ENCODE measurements at places on chromosomes 7 and 10.

DNA sequence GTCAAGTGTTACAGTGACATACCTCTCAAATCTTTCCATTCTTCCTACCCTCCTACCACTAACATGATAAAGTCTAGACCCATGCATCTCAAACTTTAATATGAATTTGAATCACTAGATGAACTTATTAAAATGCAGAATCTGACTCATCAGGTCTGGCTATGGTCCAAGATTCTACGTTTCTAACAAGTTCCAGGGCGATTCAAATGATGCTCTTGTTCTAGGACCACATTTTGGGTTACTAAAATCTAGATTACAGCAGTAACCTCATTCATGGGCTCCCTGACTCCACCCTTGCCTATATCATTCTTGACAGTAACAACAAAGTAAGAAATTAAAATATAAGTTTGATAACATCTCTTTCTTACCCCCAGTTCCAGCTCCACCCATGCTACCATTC lies 124.8 kb upstream of the LSM8 start:
- DNase-seq = no peak

DNA sequence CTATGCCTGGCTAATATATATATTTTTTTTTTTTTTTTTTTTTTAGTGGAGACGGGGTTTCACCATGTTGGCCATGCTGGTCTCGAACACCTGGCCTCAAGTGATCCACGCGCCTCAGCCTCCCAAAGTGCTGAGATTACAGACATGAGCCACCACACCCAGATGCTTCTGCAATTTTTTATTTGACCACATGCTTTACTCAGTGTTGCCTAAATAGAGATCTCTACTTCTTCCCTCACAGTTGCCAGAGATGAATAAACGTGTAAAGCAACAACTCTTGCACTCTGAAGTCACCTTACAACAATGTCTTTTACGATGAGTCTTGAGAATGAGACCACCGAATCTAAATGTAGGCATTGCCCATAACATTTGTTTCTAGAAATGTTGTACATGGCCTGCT lies 107.9 kb upstream of the FRMD4A start:
- no peak for DNase-seq

- DNase-seq = no peak
These were observed 96.1 kb downstream of the TNS3 start for GRCh38 chr7:47485640-47486435.

DNA sequence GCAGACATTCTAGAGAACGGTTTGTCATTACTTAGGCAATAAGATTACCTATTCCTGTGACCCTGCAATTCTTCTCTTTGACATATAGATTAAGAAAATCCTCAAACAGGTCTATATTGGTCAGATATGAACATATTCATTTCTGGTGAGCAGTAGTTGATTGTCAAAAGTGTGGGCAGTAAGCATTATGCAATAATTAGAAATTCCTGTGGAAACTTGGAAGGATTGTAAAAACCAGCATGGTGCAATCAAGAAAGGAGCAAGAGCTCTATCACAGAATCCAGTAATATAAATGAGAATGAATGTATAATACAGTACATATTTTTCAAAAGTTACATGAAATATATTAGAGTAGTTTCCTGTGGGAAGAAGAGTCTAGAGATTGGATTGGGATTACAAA lies 406.5 kb downstream of the SUGCT start:
- no peak for DNase-seq

DNA sequence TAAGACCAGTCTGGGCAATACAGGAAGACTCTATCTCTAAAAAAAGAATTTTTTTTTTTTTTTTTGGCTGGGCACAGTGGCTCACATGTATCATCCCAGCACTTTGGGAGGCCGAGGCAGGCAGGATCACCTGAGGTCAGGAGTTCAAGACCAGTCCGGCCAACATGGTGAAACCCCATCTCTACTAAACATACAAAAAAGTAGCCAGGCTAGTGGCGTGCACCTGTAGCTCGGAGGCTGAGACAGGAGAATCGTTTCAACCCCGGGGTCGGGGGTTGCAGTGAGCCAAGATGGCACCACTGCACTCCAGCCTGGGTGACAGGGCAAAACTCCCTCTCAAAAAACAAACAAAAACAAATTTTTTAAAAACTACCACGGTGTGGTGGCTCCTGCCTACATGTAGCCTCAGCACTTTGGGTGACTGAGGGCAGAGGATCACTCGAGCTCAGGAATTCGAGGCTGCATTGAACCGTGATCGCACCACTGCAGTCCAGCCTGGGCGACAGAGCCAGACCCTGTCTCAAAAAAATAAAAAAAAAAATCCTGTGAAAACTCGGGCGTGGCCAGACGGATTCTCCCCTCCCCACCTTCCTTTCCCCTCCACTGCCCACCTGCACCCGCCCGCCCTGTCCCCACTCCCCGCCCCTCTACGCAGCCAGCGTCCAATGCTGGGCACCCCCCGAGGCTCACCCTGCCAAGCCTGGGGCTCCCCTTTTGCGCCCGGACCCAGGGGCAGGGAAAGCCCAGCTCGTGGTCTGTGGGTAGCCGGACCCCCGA lies 745 bp upstream of the ORAI2 start:
- no peak for DNase-seq

- no peak for DNase-seq
These were observed 369.6 kb downstream of the AUTS2 start for GRCh38 chr7:69967689-69968450.

Measured in naive thymus-derived CD8-positive, alpha-beta T cell (primary cell).